ENCODE measurements at places on chromosomes 3 and 15. TPM values are rescaled to one million over a fixed set of nuclear protein-coding genes. Genes with fewer than 3 reads are reported as not detected.

DNA sequence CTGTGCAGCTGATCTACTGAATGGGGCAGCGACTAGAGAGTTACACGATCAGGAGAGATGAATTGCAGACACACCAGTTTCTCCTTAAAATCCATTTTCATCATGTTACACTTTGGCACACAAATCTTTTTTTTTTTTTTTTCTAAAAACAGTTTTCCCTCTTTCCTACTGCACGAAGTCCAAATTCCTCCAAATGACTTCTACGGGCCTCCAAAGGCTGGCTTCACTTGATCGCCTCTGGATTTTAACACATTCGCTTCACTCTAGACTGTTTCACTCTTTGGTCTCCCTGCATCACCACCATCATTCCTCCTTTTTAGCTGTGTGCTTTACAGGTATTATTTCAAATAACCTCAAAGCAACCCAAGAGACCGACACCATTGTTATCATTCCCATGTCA lies 268.6 kb downstream of the RORA start:
- DNase-seq: no peak

Gene RBP2
- not detected for polyA plus RNA-seq

Gene MEX3B
- polyA plus RNA-seq: not detected

- DNase-seq: no peak
Measured at GRCh38 chr15:95684126-95684525, 646.4 kb upstream of the NR2F2 start.

Gene FOXL2
- polyA plus RNA-seq: not detected

GRCh38 chr3:155242342-155242741 lies 51.1 kb downstream of the STRIT1 start:
- no peak for DNase-seq

Gene LRRN1
- polyA plus RNA-seq: 0.17 TPM

DNA sequence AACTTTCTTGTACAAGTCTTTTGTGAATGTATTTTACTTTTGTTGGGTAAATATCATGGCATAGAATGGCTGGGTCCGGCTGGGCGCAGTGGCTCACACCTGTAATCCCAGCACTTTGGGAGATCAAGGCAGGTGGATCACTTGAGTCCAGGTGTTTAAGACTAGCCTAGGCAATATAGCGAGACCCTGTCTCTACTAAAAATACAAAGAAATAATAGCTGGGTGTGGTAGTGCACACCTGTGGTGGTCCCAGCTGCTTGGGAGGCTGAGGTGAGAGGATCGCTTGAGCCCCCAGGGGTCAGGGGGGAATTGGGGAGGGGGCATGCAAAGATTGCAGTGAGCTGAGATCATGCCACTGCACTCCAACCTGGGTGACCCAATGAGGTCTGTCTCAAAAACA lies 52.9 kb downstream of the ANP32A start:
- no peak for DNase-seq

DNA sequence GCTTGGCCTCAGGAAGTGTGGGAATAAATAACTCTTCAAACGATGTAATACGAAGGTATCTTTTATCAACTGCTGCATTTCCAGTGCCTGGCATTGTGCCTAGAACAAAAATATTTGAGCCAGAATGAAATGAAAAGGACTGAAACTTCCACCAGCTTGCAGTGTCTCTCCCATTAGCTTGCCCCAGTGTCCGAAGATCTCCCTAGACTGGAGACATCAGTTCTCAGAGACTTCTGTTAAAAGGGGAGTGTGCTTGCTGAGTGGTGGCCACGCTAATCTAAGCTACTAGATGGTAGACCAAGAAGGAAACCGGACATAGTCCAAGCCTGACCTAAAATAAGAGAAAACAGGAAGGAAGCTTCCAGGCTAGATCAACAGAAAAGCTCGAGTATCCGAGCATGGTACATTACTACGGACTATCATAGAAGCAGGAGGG lies 28.6 kb downstream of the KCNAB1 start:
- no peak for DNase-seq

Data from CD4-positive, alpha-beta memory T cell (primary cell).